HFFc6 (cell line): ENCODE measurements at places on chromosomes 4 and X. TPM values are rescaled to one million over a fixed set of nuclear protein-coding genes. Genes with fewer than 3 reads are reported as not detected.

- DNase-seq = peak; percentile 7
Measured at GRCh38 chr4:65623506-65623905, 46.8 kb downstream of the EPHA5 start.

GRCh38 chrX:150984169-150984824 is 1.2 kb downstream of the HMGB3 start:
- no peak for DNase-seq

LINC00632 gene
- 115 and 219 TPM in 2 replicates for total RNA-seq

PRR32 gene
- total RNA-seq = not detected in 3 replicates

DNA sequence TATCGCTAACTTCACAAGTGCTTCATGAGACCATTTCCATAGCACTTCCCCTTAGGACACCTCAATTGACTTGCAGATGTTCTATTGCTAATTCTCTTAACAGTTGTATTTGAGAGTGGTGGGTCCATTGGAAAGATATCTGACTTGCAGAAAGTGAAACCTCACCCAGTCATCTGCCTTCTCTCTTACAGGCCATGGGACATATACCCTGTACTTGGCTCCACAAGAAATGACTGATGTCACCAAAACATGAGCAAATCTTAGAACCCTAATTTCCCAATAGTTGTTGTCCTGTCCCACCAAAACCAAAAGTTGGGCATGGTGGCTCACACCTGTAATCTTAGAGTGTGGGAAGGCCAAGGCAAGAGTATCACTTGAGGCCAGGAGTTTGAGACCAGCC is 101.9 kb upstream of the MAML3 start:
- no peak for DNase-seq

DNA sequence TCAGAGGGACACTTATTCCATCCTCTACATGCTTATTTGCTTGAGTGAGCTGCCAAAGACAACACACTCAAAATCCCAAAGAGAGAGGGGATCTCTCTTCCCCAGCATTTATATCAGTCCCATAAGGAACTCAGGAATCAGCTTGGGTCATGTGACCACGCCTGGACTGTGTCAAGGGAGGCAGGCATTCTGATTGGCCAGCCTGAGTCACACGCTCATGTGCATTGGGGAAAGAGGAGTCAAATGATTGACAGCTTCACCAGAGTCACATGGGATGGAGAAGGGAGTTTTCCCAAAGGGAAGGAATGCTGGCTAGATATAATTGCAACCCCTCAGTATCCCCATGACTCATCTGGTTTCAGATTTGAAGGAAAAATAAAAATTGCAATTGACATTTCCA is 49.0 kb downstream of the RWDD4 start:
- DNase-seq = no peak

FHDC1 gene
- 0.24 to 0.66 TPM (median 0.57 TPM) in 3 replicates for total RNA-seq

PF4V1 gene
- not detected in 2 replicates for total RNA-seq

- DNase-seq = no peak
Measured at GRCh38 chrX:48827654-48827968, 1.3 kb downstream of the ERAS start.

GLOD5 gene
- not detected in 2 replicates for total RNA-seq

- DNase-seq = no peak
Measured at GRCh38 chrX:152444338-152444737, 6.8 kb downstream of the GABRA3 start.

CHST7 gene
- total RNA-seq = 17.1 and 17.8 TPM in 2 replicates

GRCh38 chrX:120768681-120769080 is 107.0 kb downstream of the CT47B1 start:
- DNase-seq = peak; percentile 12
